Stimulated activated CD8-positive, alpha-beta memory T cell treated with anti-CD3 and anti-CD28 coated beads, Interleukin-4, amount 100 ng/mL, for 4 hours (primary cell): ENCODE measurements at places on chromosomes 16 and 17.

GRCh38 chr17:73427198-73427597, 115.4 kb upstream of the CDC42EP4 start:
- no peak for DNase-seq

GRCh38 chr17:7046127-7046724, 2.3 kb upstream of the SLC16A11 start:
- no peak for DNase-seq

DNA sequence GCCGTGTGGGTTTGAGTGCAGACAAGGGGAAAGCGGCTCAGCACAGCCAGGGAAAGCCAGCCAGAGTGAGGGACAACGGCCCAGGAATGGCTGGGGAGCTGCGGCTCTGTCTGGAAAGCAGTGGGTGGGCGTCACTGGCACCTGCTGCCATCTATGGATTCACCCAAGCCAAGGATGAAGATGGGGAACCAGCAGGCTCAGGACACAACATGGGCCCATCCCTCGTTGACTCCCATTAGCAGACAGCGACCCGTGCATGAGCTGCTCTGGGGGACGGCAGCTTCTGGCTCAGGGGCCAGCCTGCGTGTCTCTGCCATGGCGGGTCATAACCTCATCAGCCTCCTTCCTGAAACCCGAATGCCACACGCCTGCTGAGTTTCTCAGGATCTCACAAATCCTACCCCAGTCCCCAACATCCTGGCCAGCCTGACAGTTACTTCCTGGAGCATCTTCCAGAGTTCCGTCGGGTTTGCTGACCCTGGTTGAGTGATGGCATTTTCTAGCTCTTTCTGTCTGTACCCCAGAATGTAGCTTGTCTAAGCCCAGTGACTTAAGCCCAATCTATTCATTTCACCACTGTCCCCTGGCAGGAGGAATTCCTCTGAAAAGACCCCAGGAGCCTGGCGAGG, 50.7 kb downstream of the SLC7A5 start:
- no peak for DNase-seq

GRCh38 chr16:12781777-12782176, 21.9 kb downstream of the CPPED1 start:
- no peak for DNase-seq

GRCh38 chr16:66408163-66409048, 18.7 kb upstream of the BEAN1 start:
- DNase-seq, result no peak

DNA sequence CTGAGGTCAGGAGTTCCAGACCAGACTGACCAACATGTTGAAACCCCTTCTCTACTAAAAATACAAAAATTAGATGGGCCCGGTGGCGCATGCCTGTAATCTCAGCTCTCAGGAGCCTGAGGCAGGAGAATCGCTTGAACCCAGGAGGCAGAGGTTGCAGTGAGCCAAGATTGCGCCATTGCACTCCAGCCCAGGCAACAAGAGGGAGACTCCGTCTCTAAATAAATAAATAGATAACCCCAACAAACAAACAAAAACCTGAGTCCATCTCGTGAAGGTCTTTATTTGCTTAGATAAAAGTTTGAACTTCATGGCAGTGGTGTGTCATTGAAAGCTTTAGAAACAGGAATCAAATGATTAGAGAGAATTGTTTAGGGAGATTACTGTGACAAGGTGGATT, 167.4 kb downstream of the BCAS3 start:
- DNase-seq, result no peak

- DNase-seq, result peak; percentile 62
These were observed 7.6 kb upstream of the NXPH3 start for GRCh38 chr17:49567871-49568694.

GRCh38 chr17:47813077-47813476, 8.5 kb downstream of the OSBPL7 start:
- no peak for DNase-seq

DNA sequence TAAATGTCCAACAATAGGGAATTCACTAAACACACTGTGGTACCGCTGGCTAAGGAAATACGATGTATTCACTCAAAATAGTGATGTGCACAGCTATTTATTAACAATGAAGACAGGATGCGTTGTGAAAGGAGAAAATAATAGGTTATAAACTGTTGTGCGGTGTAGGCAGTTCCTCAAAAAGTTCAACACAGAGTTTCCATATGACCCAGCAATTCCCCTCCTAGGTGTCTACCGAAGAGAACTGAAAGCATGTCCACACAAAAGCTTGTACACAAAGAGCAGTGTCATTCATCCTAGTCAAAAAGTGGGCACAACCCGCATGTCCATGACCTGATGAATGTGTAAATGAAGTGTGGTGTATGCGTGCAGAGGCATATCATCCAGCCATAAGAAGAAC, 1.2 kb upstream of the CES1 start:
- DNase-seq, result no peak

DNA sequence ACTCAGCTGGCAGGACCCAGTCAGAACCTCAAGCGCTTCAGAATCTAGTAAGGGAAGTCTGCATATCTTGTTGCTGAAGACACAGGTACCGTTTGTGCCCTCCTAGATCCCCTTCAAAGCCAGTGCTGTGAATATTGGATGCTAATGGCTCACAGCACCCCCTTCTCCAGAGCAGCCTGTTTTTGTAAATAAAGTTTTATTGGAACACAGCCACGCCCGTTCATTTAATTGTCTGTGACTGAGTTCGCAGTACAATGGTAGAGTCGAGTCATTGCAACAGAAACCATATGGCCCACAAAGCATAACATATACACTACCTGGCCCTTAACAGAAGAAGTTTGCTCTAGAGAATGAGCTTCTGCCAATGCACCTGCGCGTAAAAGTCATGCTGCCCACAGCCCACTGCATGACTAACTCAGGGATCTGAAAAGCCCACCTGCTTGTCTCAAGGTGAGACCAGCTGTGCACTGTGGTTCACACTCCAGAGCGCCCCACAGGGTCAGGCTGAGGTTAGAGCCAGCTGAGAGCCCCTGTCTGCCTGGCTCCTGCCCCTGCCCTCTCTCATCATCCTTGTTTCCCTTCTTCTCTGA, 48.8 kb downstream of the AIPL1 start:
- no peak for DNase-seq

DNA sequence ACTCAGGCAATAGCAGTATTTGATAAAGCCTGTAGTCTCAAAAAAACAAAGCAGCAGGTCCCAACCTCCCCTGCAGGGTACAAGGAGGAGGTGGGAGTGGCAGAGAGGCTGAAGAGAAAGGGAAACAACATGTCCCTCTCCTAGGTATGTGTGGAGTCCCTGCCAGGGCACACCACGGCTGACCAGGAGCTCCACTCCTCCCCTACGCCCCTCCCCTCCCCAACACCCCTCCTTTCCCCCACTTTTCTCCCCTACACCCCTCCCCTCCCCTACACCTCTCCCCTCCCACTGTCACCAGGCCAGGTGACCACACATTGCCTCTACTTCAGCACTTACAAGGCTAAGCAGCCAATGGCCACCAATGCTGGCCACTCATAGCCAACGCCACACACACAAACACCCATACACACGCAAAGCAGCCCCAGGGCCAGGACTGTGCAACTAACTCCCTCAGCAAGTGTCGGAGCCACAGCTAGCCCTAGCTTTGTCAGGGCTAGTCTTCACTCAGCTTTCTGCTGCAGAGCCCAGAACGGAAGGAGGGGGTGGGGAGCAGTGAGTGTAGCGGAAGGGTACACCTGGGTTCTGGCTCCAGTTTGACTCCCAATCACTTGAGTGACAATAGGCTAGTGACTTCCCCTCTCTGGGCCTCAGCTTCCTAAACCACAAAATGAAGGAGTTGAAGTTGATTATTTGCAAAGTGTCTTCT, 8.2 kb downstream of the CAVIN1 start:
- peak; percentile 20 for DNase-seq

DNA sequence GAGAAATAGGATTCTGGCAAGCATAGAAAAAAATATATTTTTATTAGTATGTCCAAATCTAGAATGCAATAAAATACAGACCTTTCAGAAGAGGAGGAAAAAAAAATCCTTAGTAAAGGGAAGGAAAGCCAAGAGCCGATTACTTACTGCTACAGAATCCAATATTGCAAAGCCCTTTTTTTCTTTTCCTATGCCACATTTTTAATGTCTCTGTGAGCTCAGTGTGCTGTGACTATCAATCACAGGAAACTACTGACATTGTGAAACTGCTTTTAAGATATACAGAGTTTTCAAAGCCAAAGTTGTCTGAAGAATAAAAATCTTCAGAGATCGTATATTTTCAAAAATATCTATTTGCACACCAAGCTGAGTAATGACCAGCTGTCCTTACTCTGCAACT, 120.4 kb downstream of the CHD9NB start:
- DNase-seq, result no peak

DNA sequence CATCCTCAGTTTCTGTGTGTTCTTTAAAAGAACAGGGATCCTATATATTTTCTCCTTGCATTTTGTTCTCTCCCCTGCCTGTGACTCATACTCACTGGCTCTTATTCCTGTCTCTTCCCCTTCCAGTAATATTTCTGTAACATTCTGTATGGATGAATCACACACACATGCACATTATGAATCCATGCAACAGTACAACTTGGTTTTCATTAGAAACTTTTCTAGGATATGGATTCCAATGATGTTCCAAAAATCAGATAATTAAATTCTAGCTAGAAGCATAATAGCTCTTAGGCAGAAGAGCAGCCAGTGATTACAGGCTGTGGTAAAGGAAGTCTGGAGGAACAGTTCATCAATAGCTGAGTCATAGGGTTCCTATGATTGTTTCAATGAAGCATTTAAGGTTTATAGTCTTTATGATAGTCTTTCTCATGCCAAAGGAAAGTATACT, 119.6 kb upstream of the PMFBP1 start:
- no peak for DNase-seq

- no peak for DNase-seq
These were observed 62.0 kb upstream of the MARCHF10 start for GRCh38 chr17:62870030-62870541.

- DNase-seq, result no peak
These were observed 11.2 kb downstream of the CHD9NB start for GRCh38 chr16:53041320-53042051.

- DNase-seq, result no peak
These were observed 339.8 kb upstream of the TNRC6C start for GRCh38 chr17:77618731-77619130.

DNA sequence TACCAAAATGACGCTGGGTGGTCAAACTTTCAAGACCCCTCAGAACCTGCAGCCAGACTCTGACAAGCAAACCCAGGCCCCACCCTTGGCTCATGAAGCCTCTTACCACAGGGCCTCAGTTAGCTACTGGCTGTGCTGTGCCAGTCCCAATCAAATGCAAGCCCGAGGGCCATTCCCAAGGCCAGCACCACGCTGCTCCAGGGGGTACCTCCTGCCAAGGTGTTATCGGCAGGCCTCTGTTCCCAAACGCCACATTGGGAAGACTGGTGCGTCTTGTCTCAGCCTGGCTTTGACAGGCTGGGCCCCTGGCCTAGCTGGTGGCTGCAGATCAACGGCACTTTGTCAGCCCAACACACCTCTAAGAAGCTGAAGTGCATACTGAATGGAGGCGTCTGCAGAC, 35.8 kb upstream of the NOG start:
- DNase-seq, result no peak

GRCh38 chr17:78332991-78333390, 26.9 kb downstream of the SOCS3 start:
- DNase-seq, result no peak

- no peak for DNase-seq
These were observed 126.4 kb downstream of the KCNJ2 start for GRCh38 chr17:70295731-70296130.

DNA sequence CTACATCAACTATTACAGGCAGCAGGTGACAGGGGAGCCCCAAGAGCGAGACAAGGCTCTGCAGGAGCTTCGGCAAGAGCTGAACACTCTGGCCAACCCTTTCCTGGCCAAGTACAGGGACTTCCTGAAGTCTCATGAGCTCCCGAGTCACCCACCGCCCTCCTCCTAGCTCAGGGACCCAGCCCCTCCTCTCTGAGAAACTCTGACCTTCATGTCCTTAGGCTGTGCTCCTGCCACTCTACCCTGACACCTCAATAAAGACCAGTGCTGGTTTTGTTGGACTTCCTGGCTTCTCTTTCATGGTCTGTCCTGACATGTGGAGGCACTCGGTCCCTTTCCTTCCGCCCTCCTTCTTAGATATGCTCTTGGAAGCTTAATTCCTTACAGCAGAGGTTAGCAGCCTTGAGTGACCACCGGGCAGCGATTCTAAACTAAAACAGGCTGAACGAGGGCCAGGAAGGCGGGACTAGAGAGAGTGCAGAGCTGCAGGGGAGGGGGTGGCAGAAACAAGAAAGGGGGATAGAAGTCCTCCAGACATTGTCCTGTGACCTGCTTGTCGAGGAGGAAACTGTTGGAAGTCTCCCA, 915 bp downstream of the AHSP start:
- no peak for DNase-seq

GRCh38 chr17:78315355-78316114, 44.3 kb downstream of the SOCS3 start:
- DNase-seq, result peak; percentile 20

GRCh38 chr17:81522491-81523401, 5.4 kb upstream of the FSCN2 start:
- no peak for DNase-seq

DNA sequence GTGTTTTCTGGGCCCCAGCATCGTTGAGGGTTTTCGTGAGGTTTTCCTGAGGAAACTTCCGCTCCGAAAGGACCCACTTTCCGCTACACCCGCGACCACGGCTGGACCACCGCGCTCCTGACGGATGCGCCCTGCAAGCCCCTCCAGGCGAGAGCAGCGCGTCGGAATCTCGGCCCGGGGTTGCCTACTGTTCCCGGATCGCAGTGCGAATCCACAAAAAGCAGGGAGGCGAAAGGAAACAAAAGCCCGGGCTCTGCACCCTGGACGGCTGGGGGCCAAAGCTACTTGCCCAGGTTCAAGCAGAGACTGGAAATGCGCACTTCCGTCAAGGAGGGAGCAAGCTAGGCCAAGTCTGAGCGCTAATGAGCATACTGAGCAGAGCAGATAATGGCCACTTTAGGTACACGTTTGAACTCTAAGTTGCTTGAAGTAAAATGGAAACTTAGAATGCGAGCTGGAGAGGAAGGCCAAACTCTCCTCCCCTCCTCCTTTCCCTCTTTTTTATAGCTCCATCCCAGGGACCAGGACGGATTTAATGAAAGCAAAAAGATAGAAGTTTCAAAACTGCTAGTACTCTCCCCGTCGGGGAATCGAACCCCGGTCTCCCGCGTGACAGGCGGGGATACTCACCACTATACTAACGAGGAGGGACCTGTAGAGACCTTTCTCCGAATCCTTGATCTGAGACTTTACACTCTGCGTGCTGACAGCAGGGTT, 11.4 kb upstream of the AURKB start:
- DNase-seq, result peak; percentile 71

- DNase-seq, result peak; percentile 72
These were observed 399.7 kb downstream of the XYLT1 start for GRCh38 chr16:17070882-17071592.

GRCh38 chr16:4347765-4348509, 3.2 kb downstream of the PAM16 start:
- DNase-seq, result no peak

DNA sequence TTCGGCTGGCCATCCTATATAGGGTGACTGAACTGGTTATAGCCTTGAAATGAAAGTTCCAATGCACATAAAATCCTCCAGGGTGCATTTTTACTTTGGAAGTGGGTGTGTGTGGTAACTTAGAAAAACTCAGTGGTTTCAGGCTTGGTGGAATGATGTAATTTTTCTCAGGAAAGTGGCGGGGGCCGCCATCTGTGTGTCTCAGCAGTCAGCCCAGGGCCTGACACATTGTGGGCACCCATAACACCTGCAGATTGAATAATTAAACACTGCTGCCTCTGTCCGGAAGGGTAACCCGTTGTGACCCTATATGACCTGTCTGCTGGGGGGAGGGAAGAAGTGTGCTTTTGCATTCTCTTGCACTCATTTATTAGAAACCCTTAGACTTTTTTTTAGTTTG, 2.2 kb upstream of the PDP2 start:
- no peak for DNase-seq
